ENCODE measurements at places on chromosomes 11 and 22.

DNA sequence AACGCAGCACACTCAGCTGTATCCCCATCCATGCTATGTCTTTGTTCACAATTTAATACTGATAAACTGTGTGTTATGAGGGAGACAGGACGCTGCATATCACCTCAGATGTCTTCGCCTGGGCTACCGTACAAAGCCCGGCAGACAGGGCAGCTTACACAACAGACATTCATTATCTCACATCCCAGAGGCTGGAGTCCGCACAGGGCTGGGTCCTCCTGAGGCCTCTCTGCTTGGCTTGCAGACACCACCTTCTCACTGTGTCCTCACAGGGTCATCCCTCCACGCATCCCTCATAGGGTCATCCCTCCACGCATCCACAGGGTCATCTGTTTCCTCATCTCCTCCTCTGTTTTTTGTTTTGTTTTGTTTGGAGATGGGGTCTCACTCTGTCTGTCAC lies 61.2 kb downstream of the SHANK2 start:
- H3K27ac ChIP-seq: no peak overlapping the region
- H3K4me1 ChIP-seq: no peaks in the 10 kb centered on the region
- no peaks in the 10 kb centered on the region for H3K36me3 ChIP-seq
- no peak overlapping the region for H3K4me3 ChIP-seq
- H3K27me3 ChIP-seq: peaks cover 96% of the 10 kb centered on the region
- no peak for DNase-seq

- no peaks in the 10 kb centered on the region for H3K27me3 ChIP-seq
- H3K36me3 ChIP-seq: no peaks in the 10 kb centered on the region
- no peak overlapping the region for H3K4me3 ChIP-seq
- H3K4me1 ChIP-seq: no peaks in the 10 kb centered on the region
- DNase-seq: no peak
Measured at GRCh38 chr11:80393210-80393609, 952.4 kb upstream of the TENM4 start.

GRCh38 chr22:43600265-43600664 lies 188.5 kb downstream of the MPPED1 start:
- H3K4me3 ChIP-seq: no peak overlapping the region
- H3K36me3 ChIP-seq: no peaks in the 10 kb centered on the region
- no peaks in the 10 kb centered on the region for H3K4me1 ChIP-seq
- H3K27ac ChIP-seq: no peak overlapping the region
- H3K27me3 ChIP-seq: no peaks in the 10 kb centered on the region
- DNase-seq: no peak

GRCh38 chr11:11449327-11449726 lies 96.3 kb upstream of the CSNK2A3 start:
- no peak overlapping the region for H3K4me3 ChIP-seq
- no peaks in the 10 kb centered on the region for H3K36me3 ChIP-seq
- H3K4me1 ChIP-seq: no peaks in the 10 kb centered on the region
- no peaks in the 10 kb centered on the region for H3K27me3 ChIP-seq
- DNase-seq: no peak

DNA sequence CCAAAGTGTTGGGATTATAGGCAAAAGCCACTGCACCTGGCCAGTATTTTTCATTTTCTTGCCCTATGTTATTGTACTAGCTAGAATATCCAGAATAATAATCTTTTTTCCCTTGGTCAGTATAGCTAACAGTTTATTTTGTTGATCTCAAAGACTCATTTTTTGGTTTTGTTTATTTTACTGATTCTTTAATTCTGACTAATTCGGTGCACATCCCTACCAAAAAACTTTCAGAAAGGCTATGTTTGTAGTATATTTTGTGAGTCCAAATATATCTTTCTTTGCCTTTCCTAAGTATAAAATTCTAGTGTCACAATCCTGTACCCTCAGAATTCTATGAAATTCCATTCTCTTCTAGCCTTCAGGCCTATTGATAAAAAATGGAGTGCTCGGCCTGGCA lies 84.3 kb downstream of the PHF21A start:
- H3K27me3 ChIP-seq: no peaks in the 10 kb centered on the region
- no peak overlapping the region for H3K27ac ChIP-seq
- H3K4me3 ChIP-seq: no peak overlapping the region
- H3K4me1 ChIP-seq: no peaks in the 10 kb centered on the region
- DNase-seq: no peak

DNA sequence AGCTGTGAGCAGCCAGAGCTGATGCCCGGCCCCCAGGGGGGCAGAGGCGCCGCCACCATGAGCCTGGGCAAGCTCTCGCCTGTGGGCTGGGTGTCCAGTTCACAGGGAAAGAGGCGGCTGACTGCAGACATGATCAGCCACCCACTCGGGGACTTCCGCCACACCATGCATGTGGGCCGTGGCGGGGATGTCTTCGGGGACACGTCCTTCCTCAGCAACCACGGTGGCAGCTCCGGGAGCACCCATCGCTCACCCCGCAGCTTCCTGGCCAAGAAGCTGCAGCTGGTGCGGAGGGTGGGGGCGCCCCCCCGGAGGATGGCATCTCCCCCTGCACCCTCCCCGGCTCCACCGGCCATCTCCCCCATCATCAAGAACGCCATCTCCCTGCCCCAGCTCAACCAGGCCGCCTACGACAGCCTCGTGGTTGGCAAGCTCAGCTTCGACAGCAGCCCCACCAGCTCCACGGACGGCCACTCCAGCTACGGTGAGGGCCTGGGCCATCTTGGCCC lies 6.1 kb downstream of the CDC42EP1 start:
- H3K27ac ChIP-seq: no peak overlapping the region
- peaks cover 19% of the 10 kb centered on the region for H3K4me1 ChIP-seq
- no peak for DNase-seq

DNA sequence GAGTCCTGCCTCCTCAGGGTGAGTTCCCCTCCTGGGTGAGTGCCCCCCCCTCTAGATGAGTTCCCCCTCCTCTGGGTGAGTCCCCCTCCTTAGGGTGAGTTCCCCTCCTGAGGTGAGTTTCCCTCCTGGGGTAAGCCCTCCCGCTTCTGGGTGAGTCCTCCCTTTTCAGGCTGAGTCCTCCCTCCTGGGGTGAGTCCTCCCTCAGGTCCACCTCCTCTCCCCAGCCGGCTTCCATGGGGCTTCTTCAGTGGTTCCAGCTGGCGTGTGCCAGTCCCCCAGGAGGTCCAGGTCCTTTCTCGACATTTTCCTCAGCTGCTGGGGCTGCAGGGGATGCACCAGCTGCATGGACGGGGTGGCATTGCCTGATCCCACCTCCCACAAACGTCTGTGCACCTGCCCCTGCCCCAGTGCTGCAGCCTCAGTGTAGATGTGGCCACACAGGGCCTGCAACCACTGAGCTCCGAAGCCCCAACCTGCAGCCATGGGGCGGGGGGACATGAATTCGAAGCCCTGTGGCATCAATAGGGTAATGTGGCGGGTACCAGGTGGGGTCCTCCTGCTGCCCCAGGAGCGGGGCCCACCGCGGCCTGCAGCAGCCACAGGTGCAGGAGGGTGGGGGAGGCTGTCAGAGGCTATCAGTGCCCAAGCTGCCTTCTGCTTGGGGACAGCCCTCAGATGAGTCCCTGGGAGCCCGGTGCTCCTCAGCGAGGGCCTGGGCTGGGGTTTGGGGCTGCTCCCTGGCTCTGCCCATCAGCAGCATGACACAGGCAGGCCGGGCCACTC lies 101.3 kb upstream of the FGF3 start:
- no peak for DNase-seq
- no peaks in the 10 kb centered on the region for H3K4me1 ChIP-seq
- H3K4me3 ChIP-seq: no peak overlapping the region
- no peaks in the 10 kb centered on the region for H3K36me3 ChIP-seq

DNA sequence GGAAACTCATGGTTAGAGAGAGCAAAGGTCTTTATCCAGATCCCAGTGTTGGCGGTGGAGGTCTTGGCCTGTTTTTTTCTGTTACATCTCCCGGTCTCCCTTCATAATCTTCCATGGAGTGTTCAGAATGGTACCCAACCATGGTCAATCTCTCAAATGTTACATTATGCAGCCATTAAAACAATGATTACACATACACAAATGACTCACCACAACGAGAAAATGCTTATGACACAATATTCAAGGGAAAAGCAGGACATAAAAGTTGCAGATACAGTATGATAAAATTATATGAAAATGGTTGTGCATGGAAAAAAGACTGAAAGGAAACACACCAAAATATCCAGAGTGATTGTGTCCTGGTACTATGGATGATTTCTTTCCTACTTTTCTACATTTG lies 17.8 kb upstream of the CSNK1E start:
- DNase-seq: no peak
- H3K36me3 ChIP-seq: no peaks in the 10 kb centered on the region
- no peaks in the 10 kb centered on the region for H3K27me3 ChIP-seq
- H3K4me3 ChIP-seq: no peak overlapping the region

DNA sequence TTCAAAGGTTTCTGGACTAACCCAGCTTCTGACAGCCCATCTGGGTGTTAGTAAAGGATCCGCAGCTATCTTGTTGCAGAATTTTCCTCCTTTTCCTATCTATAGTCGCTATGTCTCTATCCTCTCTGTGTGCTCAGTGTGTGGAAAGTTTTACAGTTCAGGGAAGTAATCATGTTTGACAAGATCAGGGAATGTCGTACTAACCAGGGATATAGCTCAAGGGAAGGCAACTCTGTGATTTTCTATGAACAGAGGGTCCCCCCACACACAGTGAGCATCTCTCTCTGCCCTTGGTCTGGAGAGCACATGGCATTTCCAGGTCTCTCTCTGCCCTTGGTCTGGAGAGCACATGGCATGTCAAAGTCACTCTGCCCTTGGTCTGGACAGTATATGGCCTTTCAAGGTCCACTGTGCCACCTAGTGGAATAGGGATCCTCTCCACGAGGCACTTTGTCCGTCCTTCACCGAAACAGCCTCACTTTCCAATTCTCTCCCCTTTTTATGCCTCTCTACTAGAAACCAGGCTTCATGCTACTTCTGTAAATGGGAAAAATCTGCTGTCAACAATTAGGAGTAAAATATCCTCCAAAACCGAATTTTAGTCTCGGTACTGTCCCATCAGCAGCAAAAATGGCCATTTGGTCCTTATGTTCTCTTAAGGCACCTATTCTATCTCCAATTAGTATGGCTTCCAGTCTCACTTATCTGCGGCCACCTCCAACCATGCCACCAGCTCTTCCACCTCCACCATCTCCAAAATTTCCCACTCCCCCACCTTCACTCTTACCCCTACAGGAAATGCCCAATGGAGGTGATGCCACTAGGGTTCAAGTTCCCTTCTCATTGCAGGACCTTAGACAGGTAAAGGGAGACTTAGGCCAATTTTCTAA lies 88.7 kb downstream of the IGLL5 start:
- H3K36me3 ChIP-seq: no peaks in the 10 kb centered on the region
- no peak overlapping the region for H3K27ac ChIP-seq
- H3K4me3 ChIP-seq: no peak overlapping the region
- H3K4me1 ChIP-seq: no peaks in the 10 kb centered on the region
- no peak for DNase-seq
- H3K27me3 ChIP-seq: no peaks in the 10 kb centered on the region

- peaks cover 46% of the 10 kb centered on the region for H3K27me3 ChIP-seq
- no peaks in the 10 kb centered on the region for H3K36me3 ChIP-seq
- H3K27ac ChIP-seq: no peak overlapping the region
- no peak overlapping the region for H3K4me3 ChIP-seq
- peak; percentile 76 for DNase-seq
Measured at GRCh38 chr22:39598017-39598965, 27.7 kb downstream of the CACNA1I start.

GRCh38 chr22:25493794-25494193 lies 70.7 kb upstream of the GRK3 start:
- peaks cover 13% of the 10 kb centered on the region for H3K4me1 ChIP-seq
- H3K4me3 ChIP-seq: no peak overlapping the region
- no peaks in the 10 kb centered on the region for H3K27me3 ChIP-seq
- H3K36me3 ChIP-seq: no peaks in the 10 kb centered on the region

GRCh38 chr11:104819107-104819506 lies 79.2 kb downstream of the CASP12 start:
- no peak overlapping the region for H3K4me3 ChIP-seq
- no peaks in the 10 kb centered on the region for H3K4me1 ChIP-seq
- H3K36me3 ChIP-seq: no peaks in the 10 kb centered on the region
- DNase-seq: no peak
- H3K27ac ChIP-seq: no peak overlapping the region

DNA sequence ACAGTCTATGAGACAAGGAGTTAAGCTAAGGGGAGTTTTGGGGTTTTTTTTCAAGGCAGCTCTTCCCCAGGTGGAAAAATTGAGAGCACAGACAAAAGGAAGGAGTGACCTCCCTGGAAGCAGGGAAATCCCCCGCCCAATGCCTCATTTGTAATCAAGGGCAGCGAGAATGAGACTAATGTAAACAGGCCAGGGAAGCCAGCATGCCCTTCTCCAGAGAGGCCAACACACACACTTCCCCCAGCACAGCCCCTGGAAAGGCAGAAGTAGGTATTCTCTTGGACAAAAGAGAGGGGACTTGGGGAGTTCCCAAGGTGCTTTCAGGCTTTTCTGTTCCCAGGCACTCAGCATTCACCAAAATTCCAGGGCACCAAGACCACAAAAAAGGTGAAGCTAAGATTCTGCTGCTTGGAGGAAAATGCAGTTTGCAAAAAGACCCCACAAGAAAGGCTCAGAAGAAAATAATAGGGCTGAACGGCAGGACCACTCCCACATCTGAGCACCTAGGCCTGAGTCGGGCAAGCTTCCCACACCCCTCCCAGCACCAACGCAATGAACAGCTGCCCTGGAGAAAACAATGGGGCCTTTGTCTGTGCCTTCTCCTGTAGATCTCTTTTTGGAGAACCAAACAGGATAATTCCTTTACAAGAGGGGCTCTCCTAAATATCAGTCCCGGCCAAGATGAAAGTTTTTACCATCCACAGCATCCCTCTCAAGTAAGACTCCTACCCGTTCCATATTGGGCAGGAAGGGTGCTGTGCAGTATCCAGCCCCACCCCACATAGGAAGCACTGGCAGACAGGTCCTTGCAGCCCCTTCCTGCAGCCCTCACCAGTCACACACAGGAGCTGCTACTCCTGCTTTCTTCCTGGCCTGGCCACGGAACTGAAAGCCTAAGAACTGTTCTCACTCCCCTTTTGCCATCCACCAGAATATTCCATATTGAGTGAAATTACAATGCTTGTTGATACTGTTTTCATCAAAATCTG lies 70.7 kb upstream of the AKIP1 start:
- H3K4me3 ChIP-seq: no peak overlapping the region
- no peak for DNase-seq
- H3K27ac ChIP-seq: no peak overlapping the region
- no peaks in the 10 kb centered on the region for H3K27me3 ChIP-seq
- H3K4me1 ChIP-seq: no peaks in the 10 kb centered on the region

DNA sequence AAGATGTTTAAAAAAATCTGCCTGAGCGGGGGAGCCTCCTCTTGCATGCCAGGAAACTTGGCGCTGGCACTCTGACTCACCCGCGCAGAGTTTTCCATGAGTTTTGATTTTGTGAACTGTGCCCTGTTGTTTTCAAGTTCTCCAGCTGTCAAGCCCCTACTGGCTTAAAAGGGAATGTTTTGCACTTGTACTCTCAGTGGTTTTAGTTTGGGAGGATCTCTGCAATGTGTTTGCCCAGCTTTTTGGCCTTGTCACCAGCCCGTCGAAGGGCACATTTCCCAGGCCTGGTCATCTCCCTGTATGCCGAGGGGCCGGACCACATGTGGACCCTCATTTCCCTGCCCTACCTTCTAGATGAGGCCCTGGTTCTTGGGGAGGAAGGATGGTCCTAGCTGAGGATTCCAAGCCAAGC lies 12.2 kb downstream of the MRGPRF start:
- no peak overlapping the region for H3K27ac ChIP-seq
- DNase-seq: no peak
- H3K4me1 ChIP-seq: no peaks in the 10 kb centered on the region
- H3K36me3 ChIP-seq: no peaks in the 10 kb centered on the region
- no peak overlapping the region for H3K4me3 ChIP-seq
- peaks cover 97% of the 10 kb centered on the region for H3K27me3 ChIP-seq

GRCh38 chr11:125448136-125448535 lies 47.9 kb downstream of the FEZ1 start:
- no peaks in the 10 kb centered on the region for H3K27me3 ChIP-seq
- DNase-seq: no peak
- no peaks in the 10 kb centered on the region for H3K4me1 ChIP-seq
- H3K4me3 ChIP-seq: no peak overlapping the region
- no peaks in the 10 kb centered on the region for H3K36me3 ChIP-seq

Measured in MM.1S (cell line).